Daoy (cell line): ENCODE measurements at places on chromosomes 6 and 20. TPM values are rescaled to one million over a fixed set of nuclear protein-coding genes. Genes with fewer than 3 reads are reported as not detected.
A peak's percentile ranks its signal among the peaks of the same experiment; 100 is the strongest.

ZKSCAN3 gene
- total RNA-seq: 2.5 and 5.3 TPM in 2 replicates

MYO6 gene
- 4.6 and 7.0 TPM in 2 replicates for total RNA-seq

C6orf52 gene
- 2.7 and 13.0 TPM in 2 replicates for total RNA-seq

COL9A1 gene
- total RNA-seq: 0.09 and 0.34 TPM in 2 replicates

SIRPD gene
- not detected in 2 replicates for total RNA-seq

SPATS1 gene
- not detected in 2 replicates for total RNA-seq

CD164 gene
- 163 and 185 TPM in 2 replicates for total RNA-seq

KCNK15 gene
- 1.3 TPM in 1 of 2 replicates, not detected in the other for total RNA-seq

ELOVL4 gene
- total RNA-seq: 2.5 and 4.2 TPM in 2 replicates

SLC26A8 gene
- total RNA-seq: not detected in 2 replicates

OPRM1 gene
- not detected in 2 replicates for total RNA-seq

EPHA7 gene
- 0.06 and 0.09 TPM in 2 replicates for total RNA-seq

NEDD9 gene
- 20.5 and 21.8 TPM in 2 replicates for total RNA-seq

IRAK1BP1 gene
- total RNA-seq: 4.0 and 6.7 TPM in 2 replicates

PARD6B gene
- 5.2 and 26.0 TPM in 2 replicates for total RNA-seq

TGM2 gene
- 27.3 and 33.4 TPM in 2 replicates for total RNA-seq

GABRR1 gene
- not detected in 2 replicates for total RNA-seq

- no peak for DNase-seq
Observed at GRCh38 chr20:41155261-41155660, 17.9 kb downstream of the PLCG1 start.

GRCh38 chr20:62062661-62063314 lies 2.9 kb downstream of the TAF4 start:
- no peak for DNase-seq

DNA sequence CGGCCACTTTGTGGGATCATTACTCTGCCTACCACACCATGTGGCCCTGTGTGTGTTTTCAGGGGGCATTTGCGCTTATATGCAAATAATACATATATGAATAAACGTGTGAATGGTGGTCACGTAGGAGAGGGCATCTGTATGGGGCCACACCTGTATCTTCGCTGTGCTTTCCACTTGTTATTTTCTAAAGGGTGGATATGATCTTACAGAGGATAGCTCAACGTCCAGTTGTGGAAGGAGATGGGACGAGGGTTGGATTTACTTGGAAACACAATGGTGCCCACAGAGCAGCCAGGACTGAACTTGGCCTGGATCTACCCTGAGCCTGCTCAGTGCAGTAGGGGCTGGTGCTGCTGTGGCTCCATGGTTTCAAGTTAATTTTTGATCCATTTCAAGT lies 93.3 kb downstream of the YTHDF1 start:
- DNase-seq: no peak

GRCh38 chr20:54846948-54847347 lies 371.6 kb downstream of the DOK5 start:
- no peak for DNase-seq

GRCh38 chr6:138307352-138307751 lies 70.4 kb upstream of the SMIM28 start:
- DNase-seq: no peak

DNA sequence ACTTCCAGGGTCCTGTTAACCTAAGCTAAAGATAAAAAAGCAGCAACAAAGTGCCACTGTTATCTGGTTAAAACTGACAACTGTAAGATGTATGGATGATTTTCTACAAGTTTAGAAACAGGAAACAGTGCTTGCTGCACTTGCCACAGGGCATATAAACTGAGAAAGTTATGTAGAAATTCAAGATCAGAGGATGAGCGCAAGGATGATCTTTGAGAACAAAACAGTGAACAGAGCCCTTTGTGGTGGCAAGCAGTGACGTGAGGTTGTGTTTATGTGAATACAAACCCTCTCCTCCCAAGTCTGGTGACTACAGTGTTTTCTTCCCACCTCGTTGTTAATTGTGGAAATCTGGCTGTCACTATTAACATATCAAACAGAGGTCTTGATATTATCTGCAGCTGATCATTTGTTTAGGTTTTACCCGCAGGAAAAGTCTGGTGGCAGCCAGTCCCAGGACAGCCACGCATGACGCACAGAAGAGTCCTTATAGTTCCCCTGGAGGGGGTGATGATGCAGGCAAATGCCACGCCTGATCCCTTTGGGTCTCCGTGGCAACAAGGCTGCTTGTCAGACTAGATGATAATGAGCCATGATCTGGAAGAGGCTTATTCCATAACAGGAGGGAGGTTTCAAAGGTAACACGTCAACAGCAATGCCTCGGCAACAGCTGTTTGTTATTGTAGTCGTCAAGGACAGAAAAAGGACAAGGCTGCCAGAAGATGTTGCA lies 43.1 kb upstream of the TNFAIP3 start:
- peak; percentile 27 for DNase-seq

GRCh38 chr6:4778086-4778485 lies 1.9 kb downstream of the CDYL start:
- no peak for DNase-seq

GRCh38 chr6:157668009-157668401 lies 155.0 kb upstream of the SNX9 start:
- no peak for DNase-seq

DNA sequence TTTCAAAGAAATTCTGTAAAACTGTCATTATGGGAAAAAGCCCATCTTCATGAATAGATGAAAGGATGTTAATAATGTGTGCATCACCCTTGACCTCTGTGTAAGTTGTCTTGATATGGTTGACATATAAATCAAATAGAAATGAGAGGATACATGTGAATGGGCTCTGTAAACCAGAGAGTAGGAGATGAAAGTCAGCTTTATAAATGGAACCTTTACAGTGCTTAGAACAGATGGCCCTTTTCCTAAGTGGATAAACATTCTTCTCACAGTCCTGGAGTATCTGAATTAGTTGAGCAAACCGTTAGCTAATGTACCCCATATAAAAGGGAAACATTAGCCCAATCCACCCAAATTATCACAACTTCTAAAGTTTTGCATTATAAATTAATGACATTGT lies 57.5 kb downstream of the MYLK4 start:
- DNase-seq: no peak

DNA sequence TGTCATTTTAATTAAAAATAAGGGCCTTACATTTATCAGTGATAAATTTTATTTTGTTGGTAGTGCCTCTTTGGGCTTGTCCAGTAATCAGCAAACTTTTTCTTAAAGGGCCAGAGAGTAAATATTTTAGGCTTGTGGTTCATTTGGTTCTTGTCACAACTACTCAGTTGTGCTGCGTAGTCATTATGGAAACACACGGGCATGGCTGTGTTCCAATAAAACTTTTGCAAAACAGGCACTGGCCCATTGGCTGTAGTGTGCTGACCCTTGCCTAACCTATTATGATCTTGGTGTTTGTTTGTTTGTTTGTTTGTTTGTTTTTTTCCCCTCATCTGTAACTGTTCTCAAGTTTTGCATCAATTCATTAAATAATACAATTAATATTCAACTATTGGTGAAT lies 19.4 kb downstream of the TBPL1 start:
- no peak for DNase-seq

DNA sequence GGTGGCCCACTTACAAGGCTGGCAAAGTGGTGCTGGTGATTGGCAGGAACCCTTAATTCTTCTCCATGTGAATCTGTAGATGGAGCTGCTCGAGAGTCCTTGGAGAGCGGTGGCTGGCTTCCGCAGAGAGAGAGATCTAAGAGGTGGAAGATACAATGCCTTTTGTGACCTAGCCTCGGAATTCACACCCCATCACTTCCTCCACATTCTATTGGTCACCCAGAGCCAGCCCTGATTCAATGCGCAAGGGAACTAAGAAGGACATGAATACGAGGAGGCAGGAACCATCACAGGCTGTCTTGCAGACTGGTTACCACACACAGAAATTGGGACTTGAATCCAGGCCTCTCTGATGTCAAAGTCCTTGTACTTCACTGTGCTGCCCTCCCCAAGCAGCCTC lies 128.9 kb upstream of the PROKR2 start:
- DNase-seq: no peak

- DNase-seq: no peak
Observed at GRCh38 chr20:17339000-17339399, 112.2 kb downstream of the PCSK2 start.

- no peak for DNase-seq
Observed at GRCh38 chr20:13271098-13271497, 50.0 kb downstream of the ISM1 start.

GRCh38 chr6:24064106-24064505 lies 61.9 kb upstream of the NRSN1 start:
- DNase-seq: no peak

GRCh38 chr20:17381724-17382123 lies 149.5 kb downstream of the BFSP1 start:
- peak; percentile 4 for DNase-seq

DNA sequence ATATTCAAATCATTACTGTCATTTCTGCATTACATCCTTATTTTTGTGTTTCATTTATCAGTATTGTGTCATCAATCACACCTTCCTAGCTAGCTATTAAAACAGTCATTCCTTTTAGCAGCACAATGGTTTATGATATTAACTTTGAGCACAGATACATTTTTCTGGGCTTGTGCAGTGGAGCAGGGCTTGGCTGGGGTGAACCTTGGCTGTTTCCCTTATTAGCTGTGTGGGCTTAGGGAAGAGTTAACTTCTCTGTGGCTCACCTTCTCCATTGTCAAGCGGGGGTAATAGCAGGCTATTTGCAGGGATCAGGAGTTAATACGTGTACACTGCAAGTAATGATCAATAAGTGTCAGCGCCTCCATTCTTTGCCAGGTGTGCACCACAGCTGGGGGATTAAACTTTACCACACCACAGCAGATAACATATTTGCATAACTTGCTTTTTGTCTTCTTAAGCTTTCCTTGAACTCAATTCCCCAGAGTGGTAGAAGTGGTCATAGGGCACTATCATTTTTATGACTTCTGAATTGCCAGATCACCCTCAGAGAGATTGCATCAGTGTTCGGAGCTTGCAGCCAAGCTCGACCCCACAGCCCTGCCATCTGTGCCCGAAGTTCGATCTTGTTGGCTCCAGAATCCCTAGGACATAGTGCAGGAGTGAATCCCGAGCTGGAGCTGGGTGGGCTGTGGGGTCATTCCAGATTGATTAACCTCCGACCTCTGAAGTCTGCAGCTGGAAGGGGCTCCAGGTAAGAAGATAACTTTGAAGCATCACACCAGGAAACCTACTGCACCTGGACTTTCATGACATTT lies 1.5 kb upstream of the PYGB start:
- no peak for DNase-seq

GRCh38 chr6:26249707-26249956 lies 115.4 kb upstream of the BTN3A2 start:
- DNase-seq: no peak

- no peak for DNase-seq
Observed at GRCh38 chr20:58146081-58146745, 82.2 kb downstream of the ANKRD60 start.

- peak; percentile 15 for DNase-seq
Observed at GRCh38 chr6:148069256-148069655, 273.4 kb upstream of the SASH1 start.

DNA sequence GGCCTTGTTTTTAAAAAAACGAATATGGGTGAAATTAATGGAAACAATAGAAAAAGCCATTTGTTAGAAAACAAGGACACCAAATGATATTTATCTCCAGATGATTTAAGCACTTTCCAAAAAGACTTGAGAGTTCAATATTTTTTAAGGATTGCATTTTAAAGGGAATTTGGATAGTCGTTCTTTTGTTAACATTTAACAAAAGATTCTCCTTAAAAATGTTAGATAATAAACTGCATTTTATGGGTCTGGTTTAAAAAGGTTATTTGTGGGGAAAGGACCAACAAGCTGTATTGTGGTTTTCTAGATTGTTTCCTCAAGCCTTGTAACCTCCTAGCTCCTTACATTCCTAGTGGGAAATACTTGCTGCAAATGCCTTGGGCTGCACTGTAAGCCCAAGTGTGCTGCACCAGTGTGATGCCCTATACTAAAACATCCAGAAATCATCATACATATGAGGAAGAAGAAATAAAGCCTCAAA lies 1.5 kb upstream of the PHIP start:
- peak; percentile 11 for DNase-seq

GRCh38 chr20:57124800-57125517 lies 141.5 kb downstream of the BMP7 start:
- peak; percentile 47 for DNase-seq

- DNase-seq: no peak
Observed at GRCh38 chr6:82361631-82362030, 2.0 kb upstream of the TPBG start.

DNA sequence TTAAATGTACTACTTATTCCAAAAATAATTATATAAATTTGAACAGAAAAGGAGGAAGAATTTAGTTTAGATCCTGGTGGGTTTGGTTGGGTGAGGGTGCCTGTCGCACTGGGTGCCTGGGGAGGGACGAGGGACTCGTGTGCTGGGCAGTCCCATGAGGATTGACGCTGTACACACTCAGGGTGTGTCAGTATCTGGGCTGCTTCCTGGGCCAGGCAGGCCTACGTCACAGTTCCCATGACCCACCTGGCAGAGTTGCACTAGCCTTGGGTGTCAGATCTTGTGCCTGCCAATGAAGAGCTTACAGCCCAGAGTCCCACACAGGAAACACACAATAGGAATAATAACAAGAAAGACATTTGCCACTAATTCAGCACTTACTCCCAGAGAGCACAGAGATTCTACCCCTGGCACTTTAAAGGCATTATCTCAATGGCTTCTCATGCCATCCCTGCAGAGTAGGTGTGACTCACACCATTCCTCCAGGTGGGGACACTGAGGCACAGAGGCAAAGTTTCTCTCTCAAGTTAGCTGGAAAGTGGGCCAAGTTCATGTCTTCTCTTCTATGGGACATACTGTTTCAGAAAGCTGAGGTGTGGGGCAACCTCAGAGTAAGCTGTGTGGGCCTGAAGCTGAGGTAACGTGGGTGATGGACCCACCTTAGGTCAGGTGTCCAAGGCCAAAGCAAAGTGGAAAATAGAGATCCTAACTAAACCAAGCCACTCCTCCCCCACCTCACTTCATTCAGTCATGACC lies 1.3 kb upstream of the SDCBP2 start:
- no peak for DNase-seq

- DNase-seq: peak; percentile 61
Observed at GRCh38 chr20:9590189-9590588, 75.8 kb downstream of the LAMP5 start.

- no peak for DNase-seq
Observed at GRCh38 chr20:18635380-18635779, 47.5 kb downstream of the DTD1 start.
